ENCODE measurements at places on chromosomes 16 and 17. TPM values are rescaled to one million over a fixed set of nuclear protein-coding genes. Genes with fewer than 3 reads are reported as not detected.
A peak's percentile ranks its signal among the peaks of the same experiment; 100 is the strongest.

GAS2L2 gene
- not detected for total RNA-seq

DNA sequence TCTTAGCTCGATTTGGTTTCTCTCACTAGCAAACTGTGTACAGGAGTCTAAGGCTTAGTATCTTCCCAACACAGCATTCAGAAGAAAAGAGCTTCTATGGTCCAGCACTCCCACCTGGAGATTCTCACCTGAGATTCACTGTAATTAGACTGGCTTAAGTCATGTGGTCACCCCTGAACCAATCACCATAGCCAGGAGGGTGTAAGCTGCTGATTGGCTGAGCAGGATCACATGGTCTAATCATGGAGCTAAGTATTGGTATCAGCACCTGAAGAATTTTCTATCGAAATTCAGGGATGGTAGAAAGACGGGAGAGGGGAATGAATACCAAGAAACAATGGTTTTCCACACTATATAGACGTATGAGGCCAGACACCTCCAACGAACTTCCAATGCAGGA is 359.8 kb upstream of the ERCC4 start:
- no peak for DNase-seq

NOG gene
- total RNA-seq = 6.7 TPM

GRCh38 chr17:21140911-21141310 is 14.1 kb downstream of the DHRS7B start:
- DNase-seq = no peak

GRCh38 chr16:54285414-54286089 is 1.0 kb downstream of the IRX3 start:
- DNase-seq = peak; percentile 75

ACSM2A gene
- not detected for total RNA-seq

DNA sequence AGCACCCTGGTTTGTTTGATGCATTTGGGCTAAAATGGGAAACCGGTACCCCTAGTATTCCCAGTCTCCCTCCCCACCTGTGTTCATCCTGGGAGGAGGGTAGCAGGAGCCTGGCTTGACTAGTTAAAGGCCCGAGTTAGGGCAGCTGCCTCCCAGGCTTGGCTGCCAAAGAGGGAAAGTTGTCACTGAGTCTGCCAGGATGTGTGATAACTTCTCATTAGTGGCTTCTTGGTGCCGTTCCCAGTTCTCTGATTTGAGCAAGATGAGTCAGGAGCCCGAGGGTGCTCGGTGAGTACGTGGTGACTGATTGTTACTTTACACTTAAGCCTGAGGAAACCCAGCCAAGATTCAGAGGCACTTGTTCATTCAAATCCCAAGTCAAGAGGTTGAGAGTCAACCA is 2.5 kb downstream of the KRT32 start:
- DNase-seq = peak; percentile 99

DNA sequence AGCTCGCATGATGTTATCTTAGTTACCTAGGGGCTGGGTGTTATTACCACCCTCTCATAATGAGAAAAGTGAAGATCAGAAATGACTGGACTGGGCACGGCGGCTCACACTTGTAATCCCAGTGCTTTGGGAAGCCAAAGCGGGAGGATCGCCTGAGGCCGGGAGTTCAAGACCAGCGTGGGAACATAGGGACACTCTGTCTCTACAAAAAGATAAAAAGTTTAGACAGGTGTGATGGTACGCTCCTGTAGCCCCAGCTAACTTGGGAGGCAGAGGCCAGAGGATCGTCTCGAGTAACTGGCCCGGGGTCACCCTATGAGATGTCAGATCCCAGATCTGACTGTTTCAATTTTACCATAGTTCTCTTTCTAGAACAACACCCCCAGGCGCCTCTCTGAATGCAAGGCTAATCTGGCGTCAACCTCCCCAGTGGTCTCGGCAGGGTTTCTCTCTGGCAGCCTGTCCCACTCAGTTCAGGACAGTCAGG is 1.9 kb upstream of the CCDC102A start:
- no peak for DNase-seq

LGALS9B gene
- not detected for total RNA-seq

CLCN7 gene
- 37.3 TPM for total RNA-seq

GRCh38 chr16:68083861-68084503 is 1.2 kb upstream of the NFATC3 start:
- DNase-seq = peak; percentile 49

- DNase-seq = no peak
Measured at GRCh38 chr17:83124871-83125514, 45.6 kb downstream of the METRNL start.

- no peak for DNase-seq
Measured at GRCh38 chr16:55401046-55401445, 77.0 kb downstream of the IRX6 start.

GRCh38 chr17:1786708-1787107 is 24.8 kb downstream of the SERPINF1 start:
- no peak for DNase-seq

CNTNAP1 gene
- total RNA-seq = 23.3 TPM

DNA sequence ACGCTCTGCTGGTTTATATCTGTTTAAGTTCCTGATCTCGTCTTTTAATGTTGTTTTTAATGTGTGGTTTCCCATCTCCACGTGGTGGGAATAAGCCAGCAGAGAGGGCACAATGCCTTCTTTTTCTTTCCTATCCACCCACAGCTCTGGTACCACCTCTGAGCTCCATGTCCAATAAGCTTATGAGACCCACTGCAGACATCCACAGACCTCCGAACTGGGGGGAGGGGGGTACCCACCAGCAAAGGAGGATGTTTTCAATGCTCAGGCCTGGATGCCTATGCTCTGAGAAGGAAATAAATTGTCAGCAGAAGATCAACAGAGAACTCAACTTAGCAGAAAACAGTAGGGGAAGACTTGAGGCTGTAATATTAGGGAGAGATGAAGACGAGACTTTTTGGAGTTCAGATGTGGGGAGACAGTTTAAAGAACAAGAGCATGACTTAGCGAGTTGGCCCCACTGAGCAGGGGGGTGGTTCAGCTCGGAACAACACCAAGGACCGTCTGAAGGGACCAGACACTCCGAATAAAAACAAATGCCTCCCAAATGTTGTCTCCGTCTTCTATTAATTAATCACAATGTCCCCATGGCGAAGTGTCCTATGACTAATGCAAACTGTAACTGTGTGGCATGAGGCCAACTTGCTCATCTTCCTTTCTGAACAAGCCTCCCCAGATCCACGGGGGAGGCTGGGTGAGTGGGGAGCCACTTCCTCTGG is 62.7 kb downstream of the GAS7 start:
- peak; percentile 91 for DNase-seq

NUDT7 gene
- 3.0 TPM for total RNA-seq

DNA sequence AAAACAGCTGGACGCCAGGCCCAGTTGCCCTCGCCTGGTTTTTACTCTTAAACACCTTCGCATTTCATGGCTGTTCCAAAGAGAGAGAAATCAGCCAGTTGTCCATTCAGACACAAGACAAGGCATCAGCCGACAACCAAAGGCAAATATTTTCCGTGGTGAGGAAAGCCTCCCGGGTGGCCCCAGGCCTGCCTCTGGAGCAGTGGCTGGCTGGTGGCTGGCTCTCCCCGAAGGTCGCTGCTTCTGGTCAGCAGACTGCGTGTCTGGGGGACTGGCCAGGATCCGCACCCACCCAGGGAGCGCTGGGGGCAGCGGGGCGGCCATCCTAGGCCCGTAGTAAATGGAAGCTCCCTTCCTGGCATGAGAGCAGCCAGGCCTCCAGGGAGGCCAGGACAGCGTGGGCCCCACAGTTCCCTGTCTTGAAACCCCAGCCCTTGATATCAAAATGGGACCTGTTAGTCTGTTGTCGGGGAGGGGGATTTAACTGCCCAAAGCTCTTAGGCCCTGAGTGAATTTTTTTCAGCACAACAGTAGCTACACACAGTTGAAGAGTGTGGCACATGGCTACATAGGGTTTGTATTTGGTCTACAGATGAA is 57.7 kb downstream of the SREBF1 start:
- no peak for DNase-seq

- DNase-seq = no peak
Measured at GRCh38 chr17:17787568-17787967, 49.2 kb downstream of the SREBF1 start.

KRTAP4-3 gene
- total RNA-seq = not detected

DNA sequence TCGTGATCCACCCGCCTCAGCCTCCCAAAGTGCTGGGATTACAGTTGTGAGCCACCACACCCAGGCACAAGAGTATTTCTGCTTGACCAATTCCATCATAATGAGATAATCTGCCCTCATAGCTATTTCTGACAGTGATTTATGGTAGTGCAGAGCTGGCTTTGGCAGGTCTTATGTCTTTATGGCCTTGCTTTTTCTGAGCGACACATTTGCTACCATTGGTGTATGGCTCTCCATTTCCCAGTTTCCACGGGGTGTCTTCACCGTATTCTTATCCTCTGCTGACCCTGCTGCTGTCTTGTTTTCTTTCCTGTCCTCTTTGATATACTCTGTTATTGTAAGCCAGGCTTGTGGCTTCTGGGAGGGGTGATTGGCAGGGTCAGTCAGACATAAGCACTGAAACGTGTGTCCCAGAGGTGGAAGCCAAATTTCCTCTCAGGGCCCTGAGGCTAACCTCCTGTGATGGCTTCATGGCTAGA is 161.1 kb upstream of the TBX2 start:
- no peak for DNase-seq

DNA sequence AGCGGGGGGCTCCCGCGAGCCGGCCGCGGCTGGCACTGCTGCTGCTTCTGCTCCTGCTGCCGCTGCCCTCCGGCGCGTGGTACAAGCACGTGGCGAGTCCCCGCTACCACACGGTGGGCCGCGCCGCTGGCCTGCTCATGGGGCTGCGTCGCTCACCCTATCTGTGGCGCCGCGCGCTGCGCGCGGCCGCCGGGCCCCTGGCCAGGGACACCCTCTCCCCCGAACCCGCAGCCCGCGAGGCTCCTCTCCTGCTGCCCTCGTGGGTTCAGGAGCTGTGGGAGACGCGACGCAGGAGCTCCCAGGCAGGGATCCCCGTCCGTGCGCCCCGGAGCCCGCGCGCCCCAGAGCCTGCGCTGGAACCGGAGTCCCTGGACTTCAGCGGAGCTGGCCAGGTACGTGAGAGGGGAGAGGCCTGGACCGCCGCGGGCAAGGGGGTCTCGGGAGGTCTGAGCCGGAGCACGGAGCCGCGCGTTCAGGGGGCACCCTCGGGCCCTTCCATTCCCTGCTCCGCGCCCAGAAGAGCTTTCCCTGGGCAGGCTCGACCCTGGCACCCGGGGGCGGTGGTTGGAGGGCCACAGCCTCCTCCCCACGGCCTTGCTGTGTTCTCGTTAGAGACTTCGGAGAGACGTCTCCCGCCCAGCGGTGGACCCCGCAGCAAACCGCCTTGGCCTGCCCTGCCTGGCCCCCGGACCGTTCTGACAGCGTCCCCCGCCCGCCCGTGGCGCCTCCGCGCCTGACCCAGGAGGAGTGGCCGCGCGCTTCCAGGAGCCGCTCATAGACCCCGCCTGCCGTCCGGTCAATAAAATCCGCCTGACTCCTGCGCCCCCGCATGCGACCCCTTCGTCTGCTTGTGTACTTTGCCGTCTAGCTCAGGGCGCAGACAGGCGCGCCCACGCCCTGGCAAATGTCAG is 591 bp downstream of the NPW start:
- peak; percentile 38 for DNase-seq

- no peak for DNase-seq
Measured at GRCh38 chr16:11386054-11386680, 40.9 kb downstream of the RMI2 start.

DNA sequence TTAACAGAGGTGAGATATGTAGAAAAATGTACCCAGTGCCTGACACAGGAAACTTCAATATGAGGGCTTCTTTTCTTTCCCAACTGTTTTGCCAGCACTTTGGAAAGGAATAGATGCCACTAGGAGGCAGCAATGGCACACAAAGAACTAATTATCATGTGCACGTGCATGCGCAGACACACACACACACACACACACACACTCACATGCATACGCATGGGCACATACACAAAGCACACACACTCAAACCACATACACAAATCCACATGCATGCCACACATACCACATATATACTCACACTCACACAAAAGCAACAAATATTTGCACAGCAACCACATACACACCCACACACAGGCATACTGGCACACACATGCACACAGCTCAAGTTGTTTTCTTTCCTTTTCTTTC is 8.8 kb upstream of the CEP112 start:
- peak; percentile 74 for DNase-seq

PRSS36 gene
- 0.13 TPM for total RNA-seq

C16orf89 gene
- not detected for total RNA-seq

C1QL1 gene
- total RNA-seq = 0.86 TPM

LASP1 gene
- total RNA-seq = 250 TPM

GGT6 gene
- total RNA-seq = not detected

DNA sequence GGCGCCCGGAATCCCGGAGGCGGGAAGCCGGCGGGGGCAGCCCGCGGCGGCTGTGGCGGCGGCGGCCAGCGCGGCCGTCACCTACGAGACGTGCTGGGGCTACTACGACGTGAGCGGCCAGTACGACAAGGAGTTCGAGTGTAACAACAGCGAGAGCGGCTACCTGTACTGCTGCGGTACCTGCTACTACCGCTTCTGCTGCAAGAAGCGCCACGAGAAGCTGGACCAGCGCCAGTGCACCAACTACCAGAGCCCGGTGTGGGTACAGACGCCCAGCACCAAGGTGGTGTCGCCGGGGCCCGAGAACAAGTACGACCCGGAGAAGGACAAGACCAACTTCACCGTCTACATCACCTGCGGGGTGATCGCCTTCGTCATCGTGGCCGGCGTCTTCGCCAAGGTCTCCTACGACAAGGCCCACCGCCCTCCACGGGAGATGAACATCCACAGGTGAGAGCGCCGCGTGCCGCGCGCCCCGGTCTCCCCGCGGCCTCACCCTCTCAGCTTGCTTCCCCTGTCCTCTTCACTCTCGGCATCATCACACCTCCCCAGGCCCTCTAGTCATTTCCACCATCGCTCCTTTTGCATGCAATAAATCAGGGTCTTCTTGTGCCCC is 706 bp downstream of the SHISA6 start:
- no peak for DNase-seq

DNA sequence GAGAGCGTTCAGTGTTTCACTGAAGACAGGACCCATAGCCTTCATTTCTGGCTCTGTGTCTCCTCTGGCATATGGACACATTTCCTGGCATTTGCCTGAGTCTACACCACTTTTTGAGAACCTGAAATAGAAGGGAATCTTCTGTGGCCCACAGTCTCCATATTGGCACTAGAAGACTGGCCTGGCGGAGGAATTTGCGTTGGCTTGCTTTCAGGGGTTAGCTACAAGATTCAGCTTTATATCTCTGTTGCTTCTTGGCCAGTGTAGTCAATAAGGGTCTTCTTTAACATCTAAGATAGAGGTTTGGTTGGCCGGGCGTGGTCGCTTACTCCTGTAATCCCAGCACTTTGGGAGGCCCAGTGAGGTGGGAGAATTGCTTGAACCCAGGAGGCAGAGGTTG is 12.8 kb upstream of the CLEC18C start:
- DNase-seq = no peak

- DNase-seq = peak; percentile 45
Measured at GRCh38 chr17:151886-152859, 14.8 kb downstream of the SCGB1C2 start.
